ENCODE measurements at places on chromosomes 11 and 22. TPM values are rescaled to one million over a fixed set of nuclear protein-coding genes. Genes with fewer than 3 reads are reported as not detected.

Gene SLC22A9
- total RNA-seq: not detected

Gene PIH1D2
- 0.69 TPM for total RNA-seq

Gene SCGB2A2
- not detected for total RNA-seq

Gene CFAP300
- not detected for total RNA-seq

Gene FSHB
- not detected for total RNA-seq

Gene C22orf31
- not detected for total RNA-seq

Gene MGAT3
- total RNA-seq: not detected

Gene IGHMBP2
- 7.9 TPM for total RNA-seq
